Lung (tissue), 17 donors: ENCODE measurements at places on chromosomes 12 and 14. TPM values are rescaled to one million over a fixed set of nuclear protein-coding genes. Genes with fewer than 3 reads are reported as not detected.
A peak's percentile ranks its signal among the peaks of the same experiment; 100 is the strongest.

- peaks cover under 1% of the 10 kb centered on the region for H3K27me3 ChIP-seq
- no peak overlapping the region for H3K4me3 ChIP-seq
- peaks cover 11% of the 10 kb centered on the region for H3K4me1 ChIP-seq
- no peak overlapping the region for H3K27ac ChIP-seq
- H3K36me3 ChIP-seq: no peaks in the 10 kb centered on the region
Measured at GRCh38 chr12:114476159-114476558, 70.2 kb upstream of the TBX5 start.

- H3K4me3 ChIP-seq: no peak overlapping the region
- H3K27ac ChIP-seq: no peak overlapping the region
- DNase-seq: no peak
- H3K36me3 ChIP-seq: no peaks in the 10 kb centered on the region
Measured at GRCh38 chr14:78292003-78292402, 121.8 kb downstream of the NRXN3 start.

DNA sequence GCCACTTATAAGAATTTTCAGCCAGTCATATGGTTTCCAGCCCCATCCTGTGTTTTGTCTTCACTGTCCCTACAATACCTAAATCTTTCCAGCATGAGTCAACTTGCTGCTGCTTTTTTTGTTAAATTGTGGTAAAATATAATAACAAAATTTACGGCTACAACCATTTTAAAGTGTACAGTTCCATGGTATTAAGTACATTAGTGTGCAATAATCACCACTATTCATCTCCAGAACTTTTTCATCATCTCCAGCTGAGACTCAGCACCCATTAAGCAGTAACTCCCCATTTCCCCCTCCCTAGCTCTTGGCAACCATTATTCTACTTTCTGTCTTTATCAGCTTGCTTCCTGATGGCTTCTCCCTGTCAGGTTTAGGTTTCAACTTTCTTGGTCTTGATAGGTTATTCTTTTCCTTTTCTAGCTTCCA, 39.1 kb downstream of the FRS2 start:
- no peaks in the 10 kb centered on the region for H3K27me3 ChIP-seq
- H3K4me3 ChIP-seq: no peak overlapping the region
- DNase-seq: no peak
- no peaks in the 10 kb centered on the region for H3K36me3 ChIP-seq
- H3K4me1 ChIP-seq: peaks cover 31% of the 10 kb centered on the region

GRCh38 chr12:108327621-108328344, 11.3 kb downstream of the CMKLR1 start:
- H3K36me3 ChIP-seq: peaks cover 3% of the 10 kb centered on the region
- H3K4me1 ChIP-seq: peaks cover 11% of the 10 kb centered on the region
- H3K4me3 ChIP-seq: no peak overlapping the region
- DNase-seq: peak; percentile 50
- peak overlapping the region; percentile 7 for H3K27ac ChIP-seq

GRCh38 chr14:99040052-99040451, 231.9 kb downstream of the BCL11B start:
- no peak for DNase-seq
- H3K36me3 ChIP-seq: no peaks in the 10 kb centered on the region
- peaks cover 4% of the 10 kb centered on the region for H3K4me1 ChIP-seq
- no peak overlapping the region for H3K27ac ChIP-seq
- no peak overlapping the region for H3K4me3 ChIP-seq

GRCh38 chr14:92759300-92759678, 10.9 kb upstream of the LGMN start:
- DNase-seq: no peak
- H3K27ac ChIP-seq: no peak overlapping the region
- no peak overlapping the region for H3K4me3 ChIP-seq
- no peaks in the 10 kb centered on the region for H3K27me3 ChIP-seq
- H3K36me3 ChIP-seq: no peaks in the 10 kb centered on the region

DNA sequence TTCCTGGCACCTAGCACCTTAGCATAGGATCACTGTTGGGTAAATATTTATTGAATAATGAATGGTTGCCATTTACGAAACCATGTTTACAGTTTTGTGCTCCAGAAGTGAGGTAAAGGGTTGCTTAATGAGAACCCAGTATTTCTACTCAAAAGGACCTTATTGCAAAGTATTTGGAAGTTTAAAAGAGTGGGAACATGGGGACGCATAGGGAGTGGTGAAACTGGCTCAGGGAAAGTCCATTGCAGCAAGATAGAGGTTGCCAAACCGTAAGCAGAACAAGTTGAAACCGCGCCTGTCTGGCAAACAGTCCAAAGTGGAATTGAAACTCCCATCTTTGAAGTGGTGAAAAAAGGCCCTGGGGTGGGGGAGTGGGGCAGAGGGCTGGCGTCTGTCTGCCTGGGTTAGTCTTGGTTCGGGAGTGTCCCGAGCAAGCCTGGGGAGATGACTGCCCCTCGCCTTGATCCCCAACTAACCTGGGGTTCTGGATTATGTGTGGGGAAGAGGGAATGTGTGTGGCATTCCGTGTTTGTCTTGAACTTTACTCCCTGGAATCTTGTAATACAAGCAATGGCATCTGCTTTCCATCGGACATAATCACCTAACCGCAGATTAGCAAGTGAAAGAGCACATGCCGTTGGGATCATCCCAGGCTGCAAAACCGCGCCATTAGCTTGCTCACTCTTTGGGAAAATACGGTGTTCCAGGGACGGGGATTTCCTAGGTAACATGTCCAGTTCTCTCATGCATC, 7.2 kb downstream of the ALDH2 start:
- peaks cover 8% of the 10 kb centered on the region for H3K36me3 ChIP-seq
- DNase-seq: peak; percentile 62
- peak overlapping the region; percentile 99 for H3K27ac ChIP-seq
- H3K27me3 ChIP-seq: no peaks in the 10 kb centered on the region
- H3K4me3 ChIP-seq: no peak overlapping the region

- no peak overlapping the region for H3K4me3 ChIP-seq
- H3K27ac ChIP-seq: no peak overlapping the region
- H3K27me3 ChIP-seq: no peaks in the 10 kb centered on the region
Measured at GRCh38 chr12:13788626-13789025, 192.8 kb downstream of the GRIN2B start.

Gene BBOF1
- 8.0 TPM for polyA plus RNA-seq

Gene AKAP5
- polyA plus RNA-seq: 0.63 TPM

Gene CD69
- 3.9 TPM for polyA plus RNA-seq

DNA sequence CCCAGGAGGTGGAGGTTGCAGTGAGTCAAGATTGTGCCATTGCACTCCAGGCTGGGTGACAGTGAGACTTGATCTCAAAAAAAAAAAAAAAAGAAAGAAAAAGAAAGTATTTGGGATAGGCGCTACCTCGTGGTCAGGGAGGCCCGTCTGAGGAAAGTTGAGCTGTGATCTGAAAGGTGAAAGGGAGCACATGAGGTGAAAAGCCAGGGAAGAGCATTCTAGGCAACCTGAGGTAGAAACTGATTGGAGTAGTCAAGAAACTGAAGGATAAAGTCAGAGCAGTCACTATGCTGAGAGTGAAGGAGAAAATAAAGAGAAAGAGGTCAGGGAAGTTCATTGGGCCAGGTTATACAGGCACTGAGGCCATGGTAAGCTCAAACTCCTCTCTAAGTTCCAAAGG, 7.7 kb downstream of the ANAPC5 start:
- H3K36me3 ChIP-seq: peaks cover 36% of the 10 kb centered on the region
- H3K27me3 ChIP-seq: no peaks in the 10 kb centered on the region
- no peak overlapping the region for H3K27ac ChIP-seq
- DNase-seq: no peak
- no peak overlapping the region for H3K4me3 ChIP-seq

DNA sequence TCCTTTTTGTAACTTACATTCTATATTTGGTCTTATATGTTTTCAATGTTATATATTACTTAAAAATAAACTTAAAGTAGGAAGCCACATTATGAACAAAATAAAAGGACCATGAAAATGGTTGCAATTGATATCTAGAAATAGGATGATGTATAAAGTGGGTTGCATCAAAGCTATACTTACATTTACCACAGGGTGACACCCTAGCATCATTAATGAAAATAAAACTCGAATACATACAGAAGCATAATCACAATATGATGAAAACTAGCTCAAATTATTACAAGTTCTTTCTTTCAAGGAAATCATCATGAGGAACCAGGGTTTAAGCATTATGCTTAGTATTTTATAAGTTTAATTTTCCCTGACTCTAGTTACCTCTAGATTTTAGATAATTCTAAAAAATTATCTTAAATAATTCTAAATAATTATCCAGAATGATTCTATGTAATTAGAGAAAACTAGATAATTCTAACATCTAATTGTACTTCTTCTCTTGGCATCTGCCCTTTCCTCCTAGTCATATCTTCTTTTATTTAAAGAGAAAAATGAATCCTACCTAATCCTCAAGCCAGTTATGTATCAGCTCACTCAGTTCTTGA, 31.2 kb downstream of the TAS2R7 start:
- no peak overlapping the region for H3K27ac ChIP-seq
- DNase-seq: peak; percentile 67
- peaks cover 9% of the 10 kb centered on the region for H3K27me3 ChIP-seq
- H3K4me1 ChIP-seq: no peaks in the 10 kb centered on the region
- H3K4me3 ChIP-seq: no peak overlapping the region
- H3K36me3 ChIP-seq: no peaks in the 10 kb centered on the region

DNA sequence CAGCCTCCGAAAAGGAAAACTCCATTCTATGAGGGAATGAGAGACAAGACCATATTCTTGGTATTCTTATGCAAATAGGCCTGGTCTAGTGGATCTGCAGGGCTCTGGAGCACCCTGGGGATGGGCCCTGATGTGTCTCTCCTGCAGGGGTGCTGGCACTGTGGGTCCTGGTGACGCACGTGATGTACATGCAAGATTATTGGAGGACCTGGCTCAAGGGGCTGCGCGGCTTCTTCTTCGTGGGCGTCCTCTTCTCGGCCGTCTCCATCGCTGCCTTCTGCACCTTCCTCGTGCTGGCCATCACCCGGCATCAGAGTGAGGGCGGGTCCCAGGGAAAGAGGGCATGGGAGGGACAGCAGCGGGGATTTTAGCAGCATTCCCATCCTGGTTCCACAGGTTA, 5.8 kb downstream of the SLC48A1 start:
- peaks cover 4% of the 10 kb centered on the region for H3K4me1 ChIP-seq
- H3K27me3 ChIP-seq: no peaks in the 10 kb centered on the region
- no peak for DNase-seq
- no peak overlapping the region for H3K27ac ChIP-seq
- no peaks in the 10 kb centered on the region for H3K36me3 ChIP-seq
- H3K4me3 ChIP-seq: no peak overlapping the region

Gene SMAGP
- polyA plus RNA-seq: 17.0 TPM

- H3K27me3 ChIP-seq: no peaks in the 10 kb centered on the region
- H3K27ac ChIP-seq: no peak overlapping the region
- no peak overlapping the region for H3K4me3 ChIP-seq
- H3K4me1 ChIP-seq: peaks cover 3% of the 10 kb centered on the region
- DNase-seq: peak; percentile 77
Measured at GRCh38 chr14:63496837-63497400, 46.3 kb downstream of the PPP2R5E start.

- no peaks in the 10 kb centered on the region for H3K27me3 ChIP-seq
- H3K4me3 ChIP-seq: no peak overlapping the region
- no peak overlapping the region for H3K27ac ChIP-seq
Measured at GRCh38 chr12:116066381-116067230, 210.9 kb downstream of the MED13L start.

GRCh38 chr14:84129007-84129406, 1400.9 kb upstream of the FLRT2 start:
- DNase-seq: no peak
- no peaks in the 10 kb centered on the region for H3K27me3 ChIP-seq
- no peaks in the 10 kb centered on the region for H3K36me3 ChIP-seq
- H3K4me1 ChIP-seq: no peaks in the 10 kb centered on the region
- no peak overlapping the region for H3K27ac ChIP-seq

- no peaks in the 10 kb centered on the region for H3K36me3 ChIP-seq
- peak; percentile 48 for DNase-seq
- H3K4me3 ChIP-seq: no peak overlapping the region
- no peaks in the 10 kb centered on the region for H3K4me1 ChIP-seq
- peak overlapping the region; percentile 29 for H3K27ac ChIP-seq
- no peaks in the 10 kb centered on the region for H3K27me3 ChIP-seq
Measured at GRCh38 chr14:52020866-52021717, 31.7 kb downstream of the RTRAF start.

GRCh38 chr14:73738518-73739173, 24.5 kb upstream of the PNMA1 start:
- H3K4me3 ChIP-seq: no peak overlapping the region
- peaks cover 39% of the 10 kb centered on the region for H3K4me1 ChIP-seq
- no peaks in the 10 kb centered on the region for H3K27me3 ChIP-seq
- H3K36me3 ChIP-seq: peaks cover 30% of the 10 kb centered on the region
- no peak for DNase-seq

Gene RFX4
- polyA plus RNA-seq: not detected

Gene ENO2
- polyA plus RNA-seq: 26.8 TPM

- no peak overlapping the region for H3K27ac ChIP-seq
- H3K4me1 ChIP-seq: no peaks in the 10 kb centered on the region
- H3K4me3 ChIP-seq: no peak overlapping the region
- no peaks in the 10 kb centered on the region for H3K36me3 ChIP-seq
Measured at GRCh38 chr14:39668449-39668848, 236.2 kb upstream of the FBXO33 start.

Gene FUT8
- polyA plus RNA-seq: 16.9 TPM
